ENCODE measurements at places on chromosomes 7 and 10.

GRCh38 chr10:131167036-131167860, 144.3 kb downstream of the TCERG1L start:
- DNase-seq = no peak

- DNase-seq = no peak
These were observed 5.8 kb downstream of the MCU start for GRCh38 chr10:72697716-72698115.

DNA sequence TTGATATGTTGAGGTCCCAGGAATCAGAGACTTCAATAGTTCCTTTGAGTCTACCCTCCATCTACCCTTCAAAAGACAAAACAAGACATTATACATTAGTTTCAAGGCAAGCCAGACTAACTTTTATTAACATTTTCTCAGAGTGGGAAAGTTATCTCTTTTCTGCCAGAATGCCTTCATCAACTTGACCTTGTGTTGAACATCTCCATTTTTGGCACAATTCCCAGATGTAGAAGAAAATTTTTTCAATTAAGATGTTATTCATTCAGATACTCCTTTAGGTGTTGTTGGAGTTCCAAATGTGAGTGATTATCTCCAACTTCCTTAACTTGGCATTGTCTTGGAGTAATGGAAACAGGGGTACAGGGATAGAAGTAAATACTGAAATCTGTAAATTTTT, 59.1 kb downstream of the NRF1 start:
- no peak for DNase-seq

DNA sequence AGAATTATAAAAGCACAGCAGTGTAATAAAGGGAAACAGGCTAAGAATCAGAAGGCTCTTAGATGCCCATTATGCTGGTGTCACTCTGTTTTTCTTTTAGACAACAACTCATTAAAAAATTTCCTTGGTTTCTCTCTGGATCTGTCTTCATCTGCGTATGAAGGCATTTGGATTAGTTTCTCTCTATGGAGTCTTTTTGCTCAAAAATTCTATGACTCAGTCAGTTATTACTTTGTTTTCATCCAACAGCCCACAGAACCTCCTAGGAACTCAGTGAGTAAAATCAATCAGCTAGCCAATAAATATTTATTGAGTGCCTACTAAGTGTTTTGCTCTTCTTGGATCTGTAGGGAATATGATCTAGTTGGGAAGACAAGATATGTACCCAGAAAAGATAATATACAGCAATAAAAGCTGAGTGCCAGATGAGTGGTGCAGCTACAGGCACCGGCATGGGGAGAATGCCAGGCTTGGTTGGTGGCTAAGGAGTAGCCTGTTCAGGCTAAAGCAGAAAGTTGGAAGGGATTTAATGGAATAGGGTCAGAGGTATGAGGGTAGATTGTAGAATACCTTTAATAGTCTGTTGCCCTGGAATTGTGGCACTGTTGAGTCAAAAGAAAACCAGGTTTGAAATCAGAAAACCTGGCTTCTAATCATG, 156.2 kb downstream of the LRRC4 start:
- no peak for DNase-seq

DNA sequence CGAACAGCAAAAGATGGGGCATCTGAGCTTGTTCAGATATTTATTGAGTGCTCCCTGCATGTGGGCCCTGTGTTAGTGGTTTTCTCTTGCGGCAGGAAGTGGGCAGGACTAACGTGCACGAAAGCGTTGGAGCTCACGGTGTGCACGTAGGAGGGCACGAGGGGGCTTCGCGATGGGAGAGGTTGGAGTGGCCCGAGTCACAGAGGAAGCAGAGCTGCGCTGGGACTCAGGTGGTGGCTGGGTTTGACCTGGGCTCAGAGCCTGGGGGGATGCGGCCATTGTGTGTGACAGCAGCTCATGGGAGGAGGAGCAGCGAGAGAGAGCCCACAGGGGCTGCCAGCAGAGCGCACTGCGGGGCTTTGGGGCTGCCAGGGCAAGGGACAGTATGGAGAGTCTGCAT, 7.7 kb downstream of the ZSCAN25 start:
- DNase-seq = no peak

DNA sequence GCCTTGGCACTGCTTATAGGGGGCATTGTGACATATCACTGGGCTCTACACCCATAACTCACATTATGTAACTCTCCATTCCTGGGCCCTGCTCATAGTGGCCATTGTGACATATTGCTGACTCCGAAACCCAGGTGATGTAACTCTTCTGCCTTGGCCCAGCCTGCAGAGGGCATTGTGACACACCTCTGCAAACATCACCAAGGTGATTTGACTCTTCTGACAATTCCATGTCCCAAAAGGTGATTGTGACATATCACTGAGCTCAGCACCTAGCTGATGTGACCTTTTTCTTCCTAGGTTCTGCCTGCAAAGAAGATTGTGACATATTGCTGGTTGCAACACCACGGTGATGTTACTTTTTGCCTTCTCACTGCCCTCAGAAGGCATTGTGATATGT, 36.5 kb upstream of the ZNF680 start:
- no peak for DNase-seq

- DNase-seq = peak; percentile 25
These were observed 1.2 kb downstream of the TASOR2 start for GRCh38 chr10:5685764-5686240.

- DNase-seq = no peak
These were observed 122.0 kb downstream of the TEX36 start for GRCh38 chr10:125560947-125561346.

DNA sequence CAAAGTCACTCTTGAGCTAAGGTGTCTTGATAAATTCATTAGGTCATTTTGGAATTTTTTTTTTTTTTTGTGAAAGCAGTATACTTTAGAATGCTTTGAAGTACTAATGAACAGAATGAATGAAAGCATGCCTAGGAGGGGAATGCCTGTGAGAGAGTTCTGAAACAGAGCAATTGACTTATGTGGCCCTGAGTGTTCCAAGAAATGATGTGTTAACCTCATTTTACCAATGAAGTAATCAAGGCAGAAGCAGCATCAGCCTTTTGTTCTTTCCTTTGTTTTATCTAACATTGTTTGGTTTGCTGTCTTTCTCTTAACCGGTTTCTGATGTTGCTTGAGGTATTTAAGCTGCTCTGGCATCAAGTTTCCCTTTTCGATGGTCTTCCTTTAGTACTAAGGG, 154.6 kb upstream of the HGF start:
- no peak for DNase-seq

GRCh38 chr7:37366445-37366844, 82.2 kb downstream of the ELMO1 start:
- no peak for DNase-seq

- DNase-seq = no peak
These were observed 17.2 kb downstream of the PANK1 start for GRCh38 chr10:89627830-89628229.

- DNase-seq = peak; percentile 86
These were observed 2.4 kb upstream of the CNOT4 start for GRCh38 chr7:135512135-135512887.
